Keratinocyte (primary cell): ENCODE measurements at places on chromosomes 12 and 14.
A peak's percentile ranks its signal among the peaks of the same experiment; 100 is the strongest.

- DNase-seq, result no peak
These were observed at the start of gene TDRD9 for GRCh38 chr14:103928011-103928890. Gene TDRD9, plus strand, starts transcription at chr14:103928456. Its CDS starts 54 bp downstream, at chr14:103928510.

- no peak for DNase-seq
These were observed 36.8 kb upstream of the SPTSSA start for GRCh38 chr14:34498684-34499412.

- no peak for DNase-seq
These were observed at the start of gene BRI3BP for GRCh38 chr12:124993626-124994436. Gene BRI3BP, plus strand, starts transcription at chr12:124993645. Its CDS starts 146 bp downstream, at chr12:124993791.

DNA sequence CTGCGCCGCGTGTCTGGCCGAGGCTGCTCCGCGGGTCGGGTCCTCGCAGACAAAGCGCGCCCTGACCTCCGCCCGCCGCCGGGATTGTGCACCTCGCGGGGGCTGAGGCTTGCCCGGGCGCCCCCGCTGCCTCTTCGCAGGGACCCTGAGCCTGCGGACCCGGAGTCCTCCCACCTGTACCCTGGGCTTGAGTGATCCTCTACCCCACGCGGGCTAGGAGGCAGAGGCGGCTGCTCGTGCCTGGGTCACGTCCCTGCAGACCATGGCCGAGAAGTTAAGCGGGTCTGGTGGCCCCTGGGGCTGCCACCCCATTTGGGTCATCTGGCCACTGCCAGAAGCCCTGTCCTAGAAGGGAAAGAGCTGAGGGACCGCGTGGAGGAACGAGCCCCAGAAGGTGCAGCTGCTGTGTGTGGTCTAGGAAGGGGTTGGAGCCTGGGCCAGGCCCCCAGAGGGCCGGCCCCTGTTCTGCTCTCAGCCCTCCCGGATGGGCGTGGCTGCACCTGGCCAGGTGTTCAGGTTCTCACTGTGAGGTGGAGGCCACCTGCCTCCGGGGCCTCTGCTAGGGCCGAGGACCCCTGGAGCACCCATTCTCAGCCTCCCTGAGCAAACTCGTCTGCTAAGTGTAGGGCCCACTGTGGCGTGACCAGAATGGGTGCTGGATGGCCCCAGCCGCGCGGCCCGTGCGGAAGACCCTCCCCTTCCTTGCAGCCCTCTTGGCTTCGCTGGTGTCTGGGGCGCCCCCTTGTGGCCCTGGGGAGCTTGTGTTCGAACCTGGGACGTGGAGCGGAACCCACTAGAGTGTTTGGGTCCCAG lies 49.6 kb downstream of the LRCOL1 start:
- DNase-seq, result peak; percentile 50

- DNase-seq, result no peak
These were observed 79.6 kb downstream of the PPM1A start for GRCh38 chr14:60328583-60328982.

GRCh38 chr12:127509066-127509778 lies 757.7 kb upstream of the TMEM132C start:
- DNase-seq, result no peak

GRCh38 chr12:9961106-9961505 lies 10.1 kb upstream of the CLEC12A start:
- no peak for DNase-seq

- no peak for DNase-seq
These were observed 90.7 kb upstream of the PTPRR start for GRCh38 chr12:71011261-71011660.

- no peak for DNase-seq
These were observed 1.5 kb downstream of the AQP6 start for GRCh38 chr12:49974231-49974675.

DNA sequence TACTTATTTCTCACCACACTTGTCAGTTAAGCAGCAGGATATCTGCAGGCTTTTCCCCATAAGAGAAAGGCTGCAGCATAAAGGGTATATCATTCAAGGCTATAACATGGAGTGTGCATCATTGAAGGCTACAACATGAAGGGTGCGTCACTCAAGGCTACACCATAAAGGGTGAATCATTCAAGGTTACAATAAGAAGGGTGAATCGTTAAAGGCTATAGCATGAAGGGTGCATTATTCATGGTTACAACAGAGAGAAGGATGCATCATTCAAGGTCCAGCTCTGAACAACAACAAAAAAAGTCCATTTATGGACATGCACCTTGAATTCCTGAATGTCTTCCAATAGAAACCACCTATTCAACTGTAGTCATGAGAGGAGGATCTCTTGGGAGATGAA lies 32.8 kb upstream of the LUM start:
- DNase-seq, result peak; percentile 19

GRCh38 chr14:26377150-26377549 lies 220.7 kb downstream of the NOVA1 start:
- DNase-seq, result no peak

DNA sequence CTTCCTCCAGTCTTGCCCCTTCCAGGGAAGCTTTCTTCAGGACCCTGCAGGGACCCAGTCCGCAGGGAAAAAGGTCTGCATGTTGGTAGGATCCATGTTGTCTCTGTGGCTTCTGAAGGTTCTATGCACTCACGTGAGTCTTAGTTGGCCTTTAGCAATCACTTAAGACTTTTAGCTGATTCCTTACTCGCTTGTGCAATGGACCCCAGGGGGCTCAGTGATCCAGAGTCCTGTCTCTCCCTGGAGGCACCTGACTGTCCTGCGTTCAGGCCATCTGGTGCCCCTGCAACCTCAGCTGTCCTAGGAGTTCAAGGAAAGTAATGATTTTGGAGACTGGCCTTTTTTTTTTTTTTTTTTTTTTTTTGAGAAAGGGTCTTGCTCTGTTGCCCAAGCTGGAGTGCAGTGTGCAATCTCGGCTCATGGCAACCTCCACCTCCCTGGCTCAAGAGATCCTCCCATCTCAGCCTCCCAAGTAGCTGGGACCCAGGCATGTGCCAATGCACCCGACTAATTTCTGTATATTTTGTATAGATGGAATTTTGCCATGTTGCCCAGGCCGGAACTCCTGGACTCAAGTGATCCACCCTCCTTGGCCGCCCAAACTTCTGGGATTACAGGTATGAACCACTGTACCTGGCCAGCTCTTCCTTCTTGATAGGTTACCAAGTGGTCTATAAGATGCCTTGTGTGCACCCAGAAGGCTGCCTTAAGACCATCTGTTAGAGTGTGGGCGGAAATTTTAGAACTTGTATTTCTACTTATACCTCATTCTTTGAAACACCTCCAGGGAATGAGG lies 4.6 kb downstream of the IFI27L2 start:
- DNase-seq, result no peak

GRCh38 chr12:110687396-110688169 lies 1.3 kb downstream of the HVCN1 start:
- no peak for DNase-seq

GRCh38 chr14:58575956-58576355 lies 61.8 kb upstream of the DACT1 start:
- DNase-seq, result no peak

DNA sequence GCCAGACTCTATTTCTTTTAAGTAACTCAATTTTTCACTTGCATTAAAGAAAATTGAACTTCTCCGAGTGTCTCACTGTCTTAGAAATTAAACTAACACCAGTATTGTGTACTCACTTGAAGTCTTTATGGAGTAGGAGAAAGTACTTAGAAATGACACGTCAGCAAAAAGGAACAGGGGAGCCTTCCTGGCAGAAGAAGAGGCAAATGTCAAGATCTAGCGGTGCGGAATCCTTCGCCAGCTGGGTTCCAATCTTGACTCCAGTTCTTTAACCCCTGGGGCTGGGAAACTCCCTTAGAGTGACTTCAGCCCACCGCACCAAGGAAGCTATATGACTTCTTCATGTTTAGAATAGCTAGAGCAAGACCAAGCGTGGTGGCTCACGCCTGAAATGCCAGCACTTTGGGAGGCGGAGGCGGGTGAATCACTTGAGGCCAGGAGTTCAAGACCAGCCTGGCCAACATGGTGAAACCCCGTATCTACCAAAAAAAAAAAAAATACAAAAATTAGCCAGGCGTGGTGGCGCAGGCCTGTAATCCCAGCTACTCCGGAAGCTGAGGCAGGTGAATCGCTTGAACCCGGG lies 34.4 kb downstream of the WBP11 start:
- DNase-seq, result no peak

DNA sequence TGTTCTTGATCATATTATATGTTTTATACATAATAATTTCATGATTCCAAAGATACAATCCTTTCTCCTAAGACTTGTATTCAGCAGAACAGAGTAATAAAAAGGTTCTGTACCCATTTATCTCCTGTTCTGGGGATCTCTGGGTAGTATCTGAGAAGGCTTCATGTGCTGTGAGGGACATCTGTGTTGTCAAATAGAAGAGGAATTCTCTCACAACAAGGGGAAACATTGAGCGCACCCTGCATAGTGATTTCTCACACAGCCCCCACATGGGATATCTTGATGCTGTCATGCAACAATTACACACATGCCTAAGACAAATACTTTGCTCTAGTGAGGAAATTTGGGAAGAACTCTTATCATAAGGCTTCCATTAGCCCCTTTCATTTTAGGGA lies 101.8 kb upstream of the ATF1 start:
- DNase-seq, result no peak

DNA sequence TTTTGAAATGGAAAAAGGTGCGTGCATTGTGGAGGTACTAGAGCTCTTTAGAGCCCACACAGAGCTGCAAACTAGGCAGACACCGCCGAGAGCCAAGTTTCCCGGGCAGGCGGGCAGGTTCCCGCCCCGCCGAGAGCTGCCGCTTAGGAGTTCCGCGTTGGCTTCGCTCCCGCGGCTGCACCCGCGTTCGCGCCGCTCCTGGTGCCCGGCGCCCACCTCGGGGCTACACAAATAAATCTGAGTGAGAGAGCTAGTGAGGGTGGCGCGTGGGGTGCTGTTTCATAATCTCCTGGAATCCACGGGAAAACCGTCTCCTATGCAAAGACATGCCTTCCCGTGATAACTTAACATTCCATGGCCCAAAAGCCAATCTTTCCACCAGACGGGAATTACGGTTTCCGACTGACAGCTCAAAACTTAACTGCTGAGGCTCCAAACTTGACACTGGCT lies 645 bp downstream of the KITLG start:
- DNase-seq, result no peak

GRCh38 chr14:22780105-22780679 lies 13.7 kb downstream of the OXA1L start:
- DNase-seq, result no peak

DNA sequence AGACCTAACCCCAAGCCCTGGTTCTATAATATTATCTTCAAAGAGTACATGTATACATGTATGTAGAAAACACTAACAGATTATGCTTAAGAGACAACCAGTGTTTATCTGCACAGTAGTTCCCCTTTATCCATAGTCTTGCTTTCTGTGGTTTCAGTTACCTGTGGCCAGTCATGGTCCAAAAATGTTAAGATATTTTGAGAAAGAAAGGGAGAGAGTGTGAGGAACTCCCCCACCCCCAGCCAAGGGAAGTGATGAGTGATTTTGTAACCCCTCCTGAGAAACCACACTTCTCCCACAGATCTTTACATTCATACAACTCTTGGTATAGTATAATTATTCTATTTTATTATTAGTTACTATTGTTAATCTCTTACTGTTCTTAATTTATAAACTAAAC lies 77.3 kb upstream of the CNTN1 start:
- no peak for DNase-seq

- no peak for DNase-seq
These were observed 38.0 kb upstream of the PPP4R3A start for GRCh38 chr14:91548108-91548507.

DNA sequence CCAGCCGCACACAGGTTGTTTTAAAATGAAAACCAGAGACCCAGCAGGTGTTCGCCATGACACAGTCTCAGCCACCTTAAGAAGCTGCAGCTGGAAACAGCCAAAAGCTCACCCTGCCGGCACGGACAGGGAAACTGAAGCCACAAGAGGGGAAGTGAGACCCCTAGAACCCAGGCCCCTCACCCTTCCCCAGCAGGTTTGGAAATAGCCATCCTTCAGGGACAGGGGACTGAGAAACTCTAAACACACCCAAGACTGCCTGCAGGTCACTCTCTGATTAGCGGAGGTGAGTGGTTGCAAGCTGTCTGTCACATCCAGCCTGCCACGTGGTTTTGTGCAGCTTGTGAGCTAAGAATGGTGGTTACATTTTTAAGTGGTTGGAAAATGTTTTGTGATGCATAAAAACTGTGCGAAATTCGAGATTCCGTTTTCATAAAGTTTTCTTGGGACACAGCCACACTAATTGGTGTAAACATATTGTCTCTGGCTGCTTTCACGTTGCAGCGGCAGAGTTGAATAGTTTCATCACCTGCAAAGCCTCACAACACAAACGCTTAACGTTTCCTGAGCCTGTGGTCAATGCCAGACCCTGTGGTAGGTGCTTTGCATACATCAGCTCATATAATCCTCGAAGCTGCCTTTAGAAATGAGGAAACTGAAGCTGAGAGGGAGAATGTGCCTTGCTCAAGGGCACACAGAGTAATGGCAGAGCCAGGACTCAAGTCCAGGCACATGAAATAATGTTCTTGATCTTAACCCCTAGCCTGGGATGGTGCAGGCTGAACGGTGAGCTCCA lies 1.7 kb upstream of the SELPLG start:
- no peak for DNase-seq

- no peak for DNase-seq
These were observed 68.7 kb upstream of the KRAS start for GRCh38 chr12:25319233-25319984.

- no peak for DNase-seq
These were observed 6.8 kb upstream of the TMED10 start for GRCh38 chr14:75183225-75183624.

DNA sequence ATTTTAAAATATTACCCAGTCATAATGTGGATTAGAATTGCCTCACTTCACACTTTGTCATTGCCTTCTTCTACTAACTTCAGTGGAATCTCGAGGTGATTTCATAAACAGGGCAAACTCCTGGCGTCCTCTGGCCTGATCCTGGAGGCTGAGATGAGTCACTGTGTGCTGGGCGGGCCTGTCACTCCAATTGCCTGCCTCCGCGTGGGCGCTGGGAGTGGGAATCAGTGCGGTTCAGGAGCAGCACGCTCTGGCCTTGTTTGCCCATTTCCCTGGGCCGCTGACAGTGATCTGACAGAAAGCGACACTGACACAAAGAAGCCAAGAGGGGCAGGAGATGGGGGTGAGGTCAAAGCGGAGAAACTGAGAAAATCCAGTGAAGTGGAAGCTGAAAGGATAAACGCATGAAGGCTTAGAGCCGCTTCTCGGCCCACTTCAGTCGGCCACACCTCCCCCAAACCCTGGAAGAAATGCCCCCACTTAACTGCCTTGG lies 29.7 kb downstream of the LGR5 start:
- no peak for DNase-seq

GRCh38 chr14:87898301-87898700 lies 94.7 kb downstream of the GALC start:
- DNase-seq, result no peak
